Esophagus muscularis mucosa (tissue), 4 donors: ENCODE measurements at places on chromosomes 5 and 9. TPM values are rescaled to one million over a fixed set of nuclear protein-coding genes. Genes with fewer than 3 reads are reported as not detected.
A peak's percentile ranks its signal among the peaks of the same experiment; 100 is the strongest.

- no peak overlapping the region for H3K27ac ChIP-seq
- DNase-seq: no peak
- H3K36me3 ChIP-seq: peaks cover 92% of the 10 kb centered on the region
- H3K4me1 ChIP-seq: no peaks in the 10 kb centered on the region
Observed at GRCh38 chr9:131140550-131140949, 15.2 kb downstream of the NUP214 start.

DNA sequence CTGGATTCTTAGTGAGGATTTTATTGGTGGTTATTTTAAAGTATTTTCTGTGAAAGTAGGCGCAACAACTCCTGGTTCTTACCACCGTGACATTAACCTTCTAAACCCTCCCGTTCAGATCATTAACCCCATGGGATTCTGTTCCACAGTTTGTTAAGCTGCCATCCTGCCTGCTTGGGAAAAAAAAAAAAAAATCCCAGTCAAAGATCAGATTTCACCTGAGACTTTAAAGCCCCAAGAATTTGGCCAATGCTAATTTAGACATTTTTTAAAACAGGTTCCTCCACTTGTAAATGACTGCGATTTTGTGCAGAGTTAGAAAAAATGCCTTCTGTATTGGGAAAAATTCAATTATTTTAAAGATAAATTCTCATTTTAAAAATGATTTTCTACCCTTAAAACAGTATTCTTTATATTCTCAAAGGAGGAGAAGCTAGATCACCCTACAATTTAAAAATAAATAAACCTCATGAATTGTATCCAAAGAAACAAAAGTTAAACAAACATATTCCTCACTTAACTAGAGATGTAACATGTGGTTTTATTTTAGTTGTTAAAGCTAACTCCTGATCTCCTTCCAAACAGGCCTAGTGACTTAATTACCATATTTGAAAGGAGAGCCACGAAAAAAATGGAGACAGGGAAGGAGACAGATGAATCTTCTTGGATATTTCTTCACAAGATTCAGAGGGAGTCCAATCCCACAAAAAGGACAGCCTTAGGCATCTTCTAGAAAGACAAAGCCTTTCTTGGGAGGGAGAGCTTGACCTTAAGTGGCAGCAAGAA, 93.1 kb upstream of the IFNK start:
- H3K27me3 ChIP-seq: no peaks in the 10 kb centered on the region
- H3K36me3 ChIP-seq: no peaks in the 10 kb centered on the region
- peak overlapping the region; percentile 64 for H3K27ac ChIP-seq
- no peak overlapping the region for H3K4me3 ChIP-seq
- H3K4me1 ChIP-seq: peaks cover 39% of the 10 kb centered on the region

DNA sequence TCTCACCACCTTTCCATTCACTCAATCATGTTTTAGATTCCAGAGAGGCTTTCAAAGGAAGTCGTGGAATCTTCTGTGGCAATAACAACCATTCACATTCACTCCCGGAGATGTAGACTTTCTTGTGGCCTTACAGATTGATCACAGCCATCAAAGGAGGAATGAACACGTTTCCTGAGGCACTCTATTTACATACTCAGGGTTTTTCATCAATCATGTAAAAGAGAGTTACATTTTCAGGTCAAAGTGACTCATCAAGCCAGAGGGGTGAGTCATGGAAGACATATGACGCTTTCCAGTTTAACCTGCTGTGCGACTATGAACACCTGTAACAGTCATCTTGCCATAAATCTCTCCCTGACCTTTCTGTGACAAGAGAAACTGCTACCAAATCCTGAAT, 39.3 kb upstream of the RAD23B start:
- no peaks in the 10 kb centered on the region for H3K4me1 ChIP-seq
- no peak overlapping the region for H3K4me3 ChIP-seq
- H3K27me3 ChIP-seq: no peaks in the 10 kb centered on the region

DNA sequence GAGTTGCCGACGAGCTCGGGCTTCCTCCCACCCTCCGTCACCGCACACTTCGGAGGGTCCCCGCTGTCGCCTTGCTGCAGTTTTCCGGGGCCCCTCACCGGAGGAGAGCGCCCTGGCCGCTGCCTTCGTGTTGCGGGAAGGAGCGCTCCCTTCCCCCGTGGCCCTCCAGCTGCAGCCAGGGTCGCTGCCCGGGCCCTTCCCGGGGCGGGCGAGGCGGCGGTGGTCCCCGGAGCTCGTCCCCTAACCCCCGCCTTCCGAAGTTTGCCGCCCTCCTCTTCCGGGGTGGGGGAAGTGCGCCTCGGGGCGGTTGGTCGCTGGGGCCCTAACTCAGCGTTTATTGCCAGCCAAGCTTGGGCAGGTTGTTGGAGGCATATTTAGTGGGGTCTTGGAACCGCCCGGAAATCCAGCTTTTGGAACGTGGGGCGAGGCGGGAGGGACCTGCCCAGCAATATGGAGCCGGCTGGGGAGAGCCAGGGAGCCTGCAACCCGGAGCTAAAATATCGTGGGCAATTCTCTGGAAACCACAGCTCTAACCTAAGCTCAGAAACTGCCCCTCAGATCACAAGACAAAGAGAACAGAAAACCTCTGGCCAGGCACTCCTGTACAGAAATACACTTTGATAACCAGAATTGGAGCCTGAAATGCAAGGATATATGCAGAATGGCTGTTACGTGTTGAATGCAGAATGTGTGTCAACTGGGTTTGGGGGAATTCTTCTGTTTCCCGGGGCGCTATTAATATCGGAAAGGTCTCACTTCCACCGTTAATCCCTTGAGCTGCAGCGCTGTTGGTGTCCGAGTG, 890 bp downstream of the PIK3R1 start:
- DNase-seq: no peak
- peaks cover 4% of the 10 kb centered on the region for H3K36me3 ChIP-seq
- H3K4me3 ChIP-seq: peak overlapping the region; percentile 98

Gene CFAP90
- not detected for total RNA-seq

DNA sequence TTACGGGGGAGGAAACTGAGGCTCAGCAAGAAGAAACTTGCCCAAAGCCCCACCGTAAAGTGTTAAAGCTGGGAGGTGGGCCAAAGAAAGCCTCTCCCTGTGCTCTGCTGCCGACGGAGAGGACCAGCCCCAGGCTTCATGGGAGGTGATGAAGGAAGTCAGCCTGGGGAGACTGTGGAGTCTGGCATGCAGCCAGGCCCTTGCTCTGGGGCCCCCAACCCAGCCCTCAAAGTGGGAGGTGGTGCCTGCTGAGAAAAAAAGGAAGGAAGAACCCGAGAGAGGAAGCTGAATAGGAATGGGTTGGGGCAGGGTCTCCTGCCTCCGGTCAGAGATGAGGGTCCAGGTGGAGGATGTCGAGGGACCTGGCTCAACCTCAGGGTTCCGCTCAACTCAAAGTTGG, 3.8 kb downstream of the RNF44 start:
- H3K27me3 ChIP-seq: no peaks in the 10 kb centered on the region
- no peak for DNase-seq
- peak overlapping the region; percentile 22 for H3K4me3 ChIP-seq
- peaks cover 40% of the 10 kb centered on the region for H3K36me3 ChIP-seq
- H3K4me1 ChIP-seq: peaks cover 68% of the 10 kb centered on the region
- peak overlapping the region; percentile 99 for H3K27ac ChIP-seq

DNA sequence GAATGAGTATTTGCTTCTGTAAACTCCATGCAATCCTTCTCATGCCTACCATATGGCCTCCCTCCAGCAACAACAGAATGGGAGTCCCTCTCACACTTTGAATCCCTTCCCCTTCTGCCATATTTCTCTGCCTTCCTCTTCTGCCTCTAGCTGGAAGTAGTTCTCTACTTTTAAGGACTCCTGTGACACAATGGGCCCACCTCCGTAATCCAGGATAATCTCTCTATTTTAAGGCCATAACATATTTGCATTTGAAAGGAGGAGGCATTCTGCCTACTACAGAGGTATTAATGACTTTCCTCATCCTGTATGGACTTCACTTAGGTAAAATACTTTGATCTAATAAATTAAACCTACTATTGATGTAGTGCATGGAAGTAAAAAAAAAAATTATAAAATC, 155.4 kb upstream of the ITGA1 start:
- no peak overlapping the region for H3K4me3 ChIP-seq
- no peak overlapping the region for H3K27ac ChIP-seq

DNA sequence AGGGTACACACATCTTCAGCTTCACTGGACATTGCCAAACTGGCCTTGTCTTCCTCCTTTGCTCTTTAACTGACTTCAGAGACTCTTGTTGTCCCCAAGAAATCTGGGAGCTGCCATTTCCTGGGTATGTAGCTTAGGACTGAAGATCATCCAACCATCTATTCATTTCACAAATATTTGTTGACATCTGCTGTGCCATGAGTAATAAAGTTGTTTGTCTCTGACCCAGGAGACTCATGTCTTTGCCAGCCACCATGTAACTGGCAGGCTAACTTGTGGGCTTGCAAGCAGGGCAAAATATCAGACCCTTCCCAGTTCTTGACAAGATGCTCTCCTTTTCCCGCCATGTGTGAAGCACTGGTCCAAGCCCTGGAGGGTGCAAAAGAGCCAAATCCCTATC, 17.1 kb upstream of the TOR1B start:
- no peak overlapping the region for H3K27ac ChIP-seq
- no peaks in the 10 kb centered on the region for H3K27me3 ChIP-seq
- DNase-seq: no peak
- H3K4me1 ChIP-seq: peaks cover 7% of the 10 kb centered on the region

GRCh38 chr5:135662683-135663082, 83.9 kb upstream of the CXCL14 start:
- no peak overlapping the region for H3K4me3 ChIP-seq
- DNase-seq: peak; percentile 75
- no peaks in the 10 kb centered on the region for H3K4me1 ChIP-seq

Gene EXOC3
- 64.0 TPM for total RNA-seq

DNA sequence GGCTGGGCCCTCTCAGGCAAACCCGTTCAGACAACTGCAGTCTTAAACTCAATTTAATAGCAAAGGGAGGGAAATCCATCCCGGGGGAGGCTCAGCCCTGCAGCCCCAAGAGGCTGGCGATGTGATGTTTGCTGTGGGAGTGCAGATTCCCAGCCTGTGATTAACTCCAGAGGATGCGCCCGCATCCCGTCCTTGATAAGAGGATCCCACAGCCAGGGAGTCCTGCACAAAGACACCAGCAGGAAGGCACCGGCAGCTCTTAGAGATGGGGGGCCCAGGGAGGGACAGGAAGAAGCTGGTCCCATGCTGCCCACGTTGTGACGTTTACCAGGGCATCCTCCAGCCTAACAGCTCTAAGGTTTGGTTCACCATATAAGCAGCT, 64.7 kb downstream of the MRPL36 start:
- no peak for DNase-seq
- H3K27me3 ChIP-seq: no peaks in the 10 kb centered on the region
- H3K4me1 ChIP-seq: no peaks in the 10 kb centered on the region
- H3K27ac ChIP-seq: no peak overlapping the region
- H3K4me3 ChIP-seq: no peak overlapping the region

DNA sequence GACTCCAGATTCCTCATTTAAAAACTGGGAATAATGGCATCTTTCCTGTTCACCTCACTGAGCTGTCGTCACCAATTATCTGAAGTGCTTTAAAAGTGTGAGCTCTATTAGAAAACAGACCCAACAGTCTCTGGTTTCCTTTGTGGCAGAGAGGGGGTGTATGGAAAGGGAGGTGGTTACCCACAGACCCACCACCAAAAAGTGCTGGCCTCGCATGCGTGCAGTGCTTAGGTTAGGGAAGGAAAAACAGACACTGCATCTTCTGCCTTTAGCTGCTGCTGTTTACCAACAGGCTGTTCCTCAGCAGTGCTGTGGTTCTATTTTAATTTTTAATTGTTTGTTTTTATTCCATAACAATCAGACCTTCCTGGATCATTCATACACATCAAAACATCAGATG, 249.6 kb downstream of the PIK3R1 start:
- no peak overlapping the region for H3K27ac ChIP-seq
- no peaks in the 10 kb centered on the region for H3K36me3 ChIP-seq
- no peaks in the 10 kb centered on the region for H3K27me3 ChIP-seq
- H3K4me3 ChIP-seq: no peak overlapping the region

GRCh38 chr9:95815133-95815532, 60.4 kb upstream of the ERCC6L2 start:
- peaks cover 7% of the 10 kb centered on the region for H3K36me3 ChIP-seq
- DNase-seq: no peak
- H3K4me3 ChIP-seq: no peak overlapping the region

DNA sequence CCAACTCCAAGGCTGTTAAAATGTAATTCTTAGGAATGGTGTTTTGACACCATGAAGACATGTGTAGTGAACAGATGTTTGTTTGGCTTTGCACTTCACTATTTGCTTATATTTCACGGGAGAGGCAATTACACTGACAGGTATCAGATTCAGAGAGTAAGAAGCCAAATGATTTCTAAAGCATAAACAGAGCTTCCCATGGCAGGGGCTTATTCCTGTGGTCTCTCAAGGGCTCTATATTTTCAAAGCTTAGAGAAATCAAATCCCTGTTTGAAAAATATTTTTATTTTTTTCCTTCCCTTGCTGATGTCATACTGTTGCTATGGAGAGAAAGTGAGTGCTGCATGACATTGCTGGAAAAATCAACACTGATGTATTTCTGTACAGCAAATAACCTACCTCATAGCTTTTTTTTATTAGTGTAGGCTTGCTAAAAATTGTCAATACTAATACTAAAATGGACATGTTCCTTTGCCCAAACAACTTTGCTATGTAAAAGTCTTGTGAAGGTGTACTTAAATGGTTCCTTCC, 161.4 kb downstream of the GIN1 start:
- H3K36me3 ChIP-seq: peaks cover 9% of the 10 kb centered on the region
- H3K4me3 ChIP-seq: no peak overlapping the region
- H3K4me1 ChIP-seq: peaks cover 25% of the 10 kb centered on the region
- H3K27me3 ChIP-seq: no peaks in the 10 kb centered on the region
- no peak for DNase-seq
- peak overlapping the region; percentile 20 for H3K27ac ChIP-seq
